Smooth muscle cell of bladder (primary cell): ENCODE measurements at places on chromosomes 7 and 10. TPM values are rescaled to one million over a fixed set of nuclear protein-coding genes. Genes with fewer than 3 reads are reported as not detected.

PUS7 gene
- total RNA-seq = 10.4 and 12.8 TPM in 2 replicates

LIPK gene
- not detected in 2 replicates for total RNA-seq

TWIST1 gene
- 26.6 and 42.2 TPM in 2 replicates for total RNA-seq

PYROXD2 gene
- total RNA-seq = 14.5 and 29.5 TPM in 2 replicates

AGAP5 gene
- 2.6 and 4.0 TPM in 2 replicates for total RNA-seq

SSC4D gene
- 0.28 and 0.55 TPM in 2 replicates for total RNA-seq

TNPO3 gene
- total RNA-seq = 46.9 and 56.4 TPM in 2 replicates

GLRX3 gene
- total RNA-seq = 51.6 and 62.3 TPM in 2 replicates

MBL2 gene
- total RNA-seq = not detected in 2 replicates

CYP17A1 gene
- total RNA-seq = not detected in 2 replicates

STAG3 gene
- total RNA-seq = 0.28 TPM in 2 replicates

SFRP5 gene
- not detected in 2 replicates for total RNA-seq

PON1 gene
- total RNA-seq = not detected in 2 replicates

NOM1 gene
- total RNA-seq = 10.0 and 15.7 TPM in 2 replicates

HYCC1 gene
- 92.6 and 93.3 TPM in 2 replicates for total RNA-seq

VWA2 gene
- 0.14 TPM in 1 of 2 replicates, not detected in the other for total RNA-seq

CCL26 gene
- total RNA-seq = 4.8 and 6.2 TPM in 2 replicates

UPF2 gene
- 15.0 and 15.2 TPM in 2 replicates for total RNA-seq

ADCYAP1R1 gene
- under 0.01 TPM in 1 of 2 replicates, not detected in the other for total RNA-seq

CPA1 gene
- 0.09 and 0.28 TPM in 2 replicates for total RNA-seq

ZNF804B gene
- not detected in 2 replicates for total RNA-seq

FAM25C gene
- not detected in 2 replicates for total RNA-seq

SLC16A12 gene
- not detected in 2 replicates for total RNA-seq

DNAH11 gene
- 0.28 and 0.46 TPM in 2 replicates for total RNA-seq

FRAT1 gene
- total RNA-seq = 2.3 and 2.4 TPM in 2 replicates

NCF1 gene
- total RNA-seq = under 0.01 and 0.09 TPM in 2 replicates

ARL5B gene
- total RNA-seq = 9.7 and 10.5 TPM in 2 replicates

MMP21 gene
- total RNA-seq = under 0.01 and 0.09 TPM in 2 replicates

ANXA8 gene
- 1.1 and 1.4 TPM in 2 replicates for total RNA-seq

CAMK2B gene
- 0.09 and 0.14 TPM in 2 replicates for total RNA-seq

ANLN gene
- total RNA-seq = 7.4 and 8.1 TPM in 2 replicates

CYP2C9 gene
- total RNA-seq = not detected in 2 replicates

EBF3 gene
- total RNA-seq = 3.7 TPM in 2 replicates

GJC3 gene
- under 0.01 and 0.09 TPM in 2 replicates for total RNA-seq

GIMAP5 gene
- 0.09 and 0.14 TPM in 2 replicates for total RNA-seq

SLC39A12 gene
- not detected in 2 replicates for total RNA-seq

SPDYE5 gene
- total RNA-seq = not detected in 2 replicates

MRC1 gene
- under 0.01 TPM in 2 replicates for total RNA-seq

GATA3 gene
- not detected in 2 replicates for total RNA-seq
